Renal cortical epithelial cell (primary cell): ENCODE measurements at places on chromosomes 2 and 18. TPM values are rescaled to one million over a fixed set of nuclear protein-coding genes. Genes with fewer than 3 reads are reported as not detected.

GRCh38 chr2:45888167-45888566, 236.7 kb downstream of the PRKCE start:
- peak; percentile 31 for DNase-seq

The CNOT11 gene
- total RNA-seq: 37.0 and 39.4 TPM in 2 replicates

The BUB1 gene
- 2.2 and 23.4 TPM in 2 replicates for total RNA-seq

The CNTNAP5 gene
- total RNA-seq: under 0.01 and 0.20 TPM in 2 replicates

The IGFBP2 gene
- total RNA-seq: 42.6 and 151 TPM in 2 replicates

The COBLL1 gene
- 11.6 and 117 TPM in 2 replicates for total RNA-seq

The GREB1 gene
- 0.25 TPM in 1 of 2 replicates, not detected in the other for total RNA-seq

- peak; percentile 89 for DNase-seq
Observed at GRCh38 chr18:45658756-45659155, 43.5 kb downstream of the SLC14A2 start.

DNA sequence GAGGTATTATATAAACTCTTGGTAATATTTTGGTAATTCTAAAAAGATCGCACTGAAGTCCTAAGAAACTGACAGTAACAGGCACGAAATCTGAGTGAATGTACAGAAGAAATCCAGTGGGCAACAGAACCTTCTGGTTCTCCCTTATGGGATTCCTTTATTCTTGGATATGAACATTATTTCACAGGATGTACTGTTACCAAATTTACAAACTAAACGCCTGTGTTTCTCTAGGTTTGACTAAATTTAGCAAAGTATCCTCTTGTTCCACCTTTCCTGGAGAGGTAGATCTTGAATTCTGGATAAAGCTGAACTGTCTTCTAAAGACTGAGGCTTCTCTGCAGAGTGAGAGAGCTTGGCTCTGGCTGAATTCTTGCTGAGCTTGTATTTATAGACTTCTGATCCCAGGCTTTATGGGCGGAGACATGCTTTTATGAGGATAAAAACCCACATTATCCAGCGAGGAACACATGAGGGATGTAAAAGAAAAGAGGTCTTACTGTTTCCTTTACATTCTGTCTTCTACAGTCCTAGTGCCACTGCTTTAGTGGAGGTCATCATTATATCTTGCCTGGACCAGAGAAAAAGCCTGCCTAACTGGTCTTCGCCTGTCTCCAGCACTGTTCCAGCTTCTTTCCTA, 220.8 kb downstream of the CDH2 start:
- DNase-seq: no peak

The AMER3 gene
- not detected in 2 replicates for total RNA-seq

The GALNT3 gene
- total RNA-seq: 6.8 and 60.3 TPM in 2 replicates
